ENCODE measurements at places on chromosomes 6 and 20. TPM values are rescaled to one million over a fixed set of nuclear protein-coding genes. Genes with fewer than 3 reads are reported as not detected.

The CRISP3 gene
- polyA plus RNA-seq = not detected

The BTN2A1 gene
- 28.6 TPM for polyA plus RNA-seq

The APMAP gene
- polyA plus RNA-seq = 115 TPM

The SRSF12 gene
- polyA plus RNA-seq = 1.1 TPM

The LGSN gene
- polyA plus RNA-seq = not detected
